ENCODE measurements at places on chromosomes 5 and 9.

GRCh38 chr5:88882276-88883038 is 527 bp downstream of the MEF2C start:
- no peak for DNase-seq

DNA sequence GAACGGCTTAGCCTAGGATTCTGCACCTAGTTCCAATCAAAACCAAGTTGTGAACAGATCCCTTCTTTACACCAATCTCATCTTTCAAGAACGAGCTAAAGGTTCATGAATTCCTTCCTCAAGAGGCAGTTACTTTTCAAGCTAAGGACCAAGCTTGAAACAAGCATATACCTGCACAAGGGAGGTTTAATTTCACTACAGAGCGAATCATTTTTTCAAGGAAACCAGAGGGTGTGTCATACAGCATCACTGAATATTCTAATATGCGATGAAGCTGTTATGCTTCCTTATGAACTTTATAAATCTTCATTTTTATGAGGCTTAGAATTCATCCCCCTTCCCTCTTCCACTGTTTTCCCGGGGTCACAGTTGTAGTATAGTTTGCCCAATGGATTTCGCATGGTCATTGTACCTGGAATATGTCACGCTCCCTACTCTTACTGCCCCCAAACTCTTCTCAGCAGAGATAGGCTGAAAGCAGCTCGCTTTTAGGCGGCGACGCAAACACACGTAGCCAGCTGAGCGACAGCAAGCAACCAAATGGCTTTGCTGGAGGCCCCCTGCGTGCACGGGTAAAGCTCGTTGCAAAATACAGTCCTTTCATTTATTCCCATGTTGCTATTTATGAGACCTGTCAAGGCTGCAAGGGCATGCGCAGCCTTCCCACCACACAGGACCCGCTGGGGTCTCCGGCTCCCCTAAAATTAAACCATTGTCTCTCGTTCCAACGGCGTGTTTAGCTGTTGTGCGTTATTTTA is 832 bp downstream of the LMBRD2 start:
- peak; percentile 51 for DNase-seq

DNA sequence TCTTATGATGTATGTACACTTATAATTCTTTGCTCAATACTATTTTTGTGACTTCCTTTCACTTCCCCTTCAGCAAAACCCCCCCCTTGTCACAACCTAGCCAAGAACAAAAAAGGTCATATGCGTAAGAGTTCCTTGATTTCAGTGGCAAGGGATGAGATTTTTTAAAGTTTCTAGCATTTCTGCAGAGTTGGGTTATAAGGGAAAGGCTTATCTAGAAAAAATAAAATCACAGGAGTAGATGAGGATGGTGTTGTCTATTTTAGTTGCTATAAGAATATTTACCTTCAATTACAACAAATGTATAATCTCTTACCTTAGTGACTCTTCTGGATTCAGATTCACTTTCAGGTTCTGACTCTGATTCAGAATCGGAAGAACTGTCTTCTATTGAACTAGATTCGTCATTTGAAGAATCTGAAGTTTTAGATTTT is 184.6 kb downstream of the AP3B1 start:
- no peak for DNase-seq

DNA sequence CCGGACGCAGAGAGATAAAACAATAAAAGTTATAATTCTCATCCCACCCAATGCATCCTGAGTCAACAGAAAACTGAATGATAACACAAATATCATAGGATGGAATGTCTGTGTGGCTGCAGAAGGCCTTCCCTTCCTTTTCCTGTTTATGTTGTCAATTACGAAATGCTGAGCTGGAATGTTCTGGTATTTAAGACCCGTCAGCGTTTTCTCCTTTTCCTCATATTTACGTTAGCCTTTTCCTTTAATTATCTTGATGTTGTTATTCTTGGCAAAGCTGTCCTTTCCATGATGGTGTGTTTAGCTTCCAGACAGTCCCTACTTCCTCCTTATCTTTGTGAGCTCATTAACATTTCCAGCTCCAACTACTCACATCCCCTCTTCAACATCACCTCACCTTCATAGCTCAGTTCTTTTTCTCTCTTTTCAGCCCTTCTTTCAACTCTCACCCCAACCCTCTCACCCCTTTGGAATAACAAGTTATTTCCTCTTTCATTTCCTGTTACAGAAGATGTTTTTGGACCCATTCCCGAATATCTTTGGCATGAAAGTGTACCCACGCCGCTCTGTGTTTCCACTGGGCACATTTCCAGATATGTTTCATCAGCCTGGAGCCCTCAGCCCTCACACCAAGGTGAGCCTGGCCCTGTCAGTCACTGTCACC is 221.6 kb downstream of the NR2F1-AS1 start:
- peak; percentile 65 for DNase-seq

- no peak for DNase-seq
Observed at GRCh38 chr5:146461319-146461718, 14.2 kb downstream of the TCERG1 start.

All from left lung (tissue), 14 donors.